Spinal cord (tissue), 10 donors: ENCODE measurements at places on chromosomes 5 and 9. TPM values are rescaled to one million over a fixed set of nuclear protein-coding genes. Genes with fewer than 3 reads are reported as not detected.

DNA sequence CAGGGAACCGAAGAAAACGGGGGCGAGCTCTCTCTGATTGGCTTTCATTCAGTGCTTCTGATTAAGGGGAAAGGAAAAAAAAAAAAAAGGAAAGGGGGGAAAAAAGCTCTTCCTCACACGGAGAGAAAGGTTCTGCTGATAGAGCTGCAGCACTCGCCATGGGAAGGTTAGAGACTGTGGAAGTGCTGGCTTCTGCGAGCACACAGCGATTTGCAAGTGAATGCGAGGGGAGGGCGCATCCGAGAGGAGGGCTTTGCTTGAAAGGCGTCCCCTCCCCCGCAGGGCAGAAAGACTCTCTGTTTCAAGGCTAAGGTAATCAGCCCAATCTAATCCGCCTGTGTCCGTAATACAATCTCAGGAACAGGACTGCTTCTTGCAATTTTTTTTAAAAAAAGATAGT lies at the start of gene CDH10:
Gene CDH10, minus strand, starts transcription at position 218 of the 400 bp plus-strand sequence. CDS start 51,488 bp downstream, outside the sequence.
- peak; percentile 81 for DNase-seq

- no peak for DNase-seq
These were observed 18.4 kb upstream of the RFK start for GRCh38 chr9:76412638-76413037.

DNA sequence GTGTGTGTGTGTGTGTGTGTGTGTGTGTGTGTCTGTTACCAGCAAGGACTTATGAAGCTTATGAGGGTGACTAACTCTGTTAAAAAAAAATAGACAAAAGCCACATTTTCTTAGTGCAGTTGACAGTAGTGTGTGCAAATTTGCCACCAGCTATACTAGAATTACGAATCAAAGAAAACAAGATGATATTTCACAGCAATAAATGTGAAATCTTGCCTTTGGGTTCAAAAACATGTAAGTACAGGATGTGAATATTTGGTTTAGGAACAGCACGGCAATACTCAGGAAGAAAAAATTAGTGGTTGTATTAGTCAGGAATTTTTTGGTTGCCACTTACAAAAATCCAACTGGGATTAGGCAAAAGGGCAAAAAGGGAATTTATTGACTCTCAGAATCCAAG lies 117.4 kb downstream of the NPR3 start:
- DNase-seq, result no peak

GRCh38 chr9:125377584-125378250 lies 116.1 kb downstream of the GAPVD1 start:
- DNase-seq, result no peak

DNA sequence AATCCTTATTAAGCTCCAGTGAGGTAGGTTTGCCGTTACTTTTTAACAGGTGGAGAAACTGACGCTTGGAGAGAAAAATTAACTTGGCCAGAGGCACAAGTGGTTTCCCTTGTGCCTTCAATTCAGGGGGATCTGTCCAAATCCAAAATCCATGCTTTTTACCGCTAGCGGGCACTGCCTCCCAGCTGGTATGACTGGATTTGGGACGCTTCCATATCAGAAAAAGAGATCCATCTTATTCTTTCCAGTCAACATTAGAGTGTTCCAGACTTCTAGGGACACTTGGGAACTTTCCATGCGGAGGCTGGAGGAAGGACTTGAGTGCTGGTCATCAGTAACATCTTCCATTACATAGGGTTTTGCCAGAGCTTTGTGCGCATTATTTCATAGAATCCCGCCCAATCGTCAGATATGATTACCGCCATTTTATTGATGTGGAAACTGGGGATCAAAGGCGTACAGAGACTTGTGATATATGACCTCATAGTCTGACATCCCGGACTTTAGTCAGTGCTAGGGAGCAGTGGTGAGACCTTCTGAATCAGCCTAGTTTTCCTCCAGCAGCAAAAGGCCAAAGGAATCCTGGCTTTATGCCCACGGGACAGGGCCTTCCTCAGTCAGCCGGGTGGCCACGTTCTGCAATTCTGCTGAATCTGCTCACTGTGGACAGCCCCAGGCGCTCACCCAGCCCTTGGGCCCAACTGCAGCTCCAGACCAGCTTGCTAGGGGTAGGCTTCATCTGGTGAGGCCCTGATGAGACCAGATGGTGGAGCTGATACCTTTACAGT lies 1.1 kb upstream of the GNPDA1 start:
- DNase-seq, result no peak

GRCh38 chr5:59955241-59955640 lies 61.7 kb upstream of the PDE4D start:
- peak; percentile 7 for DNase-seq

DNA sequence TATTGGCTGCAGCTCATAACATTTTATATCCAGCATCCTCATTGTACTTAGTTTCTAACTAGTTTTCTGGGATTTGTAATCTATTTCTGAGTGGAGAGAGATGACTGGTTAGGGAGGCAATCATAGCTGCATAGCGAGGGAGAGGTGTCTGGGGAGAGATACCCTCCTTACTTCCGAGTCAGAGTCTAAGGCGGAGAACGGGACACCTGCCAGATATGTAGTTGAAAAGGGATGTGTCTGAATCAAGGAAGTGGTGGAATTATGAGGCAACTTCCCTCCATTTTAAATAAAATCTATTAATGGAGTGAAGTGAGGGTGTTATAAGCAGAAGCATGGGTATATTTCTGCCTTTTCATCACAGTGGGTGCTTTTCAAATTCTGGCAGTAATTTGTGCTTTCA lies 126.5 kb downstream of the MAST4 start:
- no peak for DNase-seq

GRCh38 chr9:116332090-116332489 lies 178.5 kb downstream of the PAPPA start:
- DNase-seq, result no peak

DNA sequence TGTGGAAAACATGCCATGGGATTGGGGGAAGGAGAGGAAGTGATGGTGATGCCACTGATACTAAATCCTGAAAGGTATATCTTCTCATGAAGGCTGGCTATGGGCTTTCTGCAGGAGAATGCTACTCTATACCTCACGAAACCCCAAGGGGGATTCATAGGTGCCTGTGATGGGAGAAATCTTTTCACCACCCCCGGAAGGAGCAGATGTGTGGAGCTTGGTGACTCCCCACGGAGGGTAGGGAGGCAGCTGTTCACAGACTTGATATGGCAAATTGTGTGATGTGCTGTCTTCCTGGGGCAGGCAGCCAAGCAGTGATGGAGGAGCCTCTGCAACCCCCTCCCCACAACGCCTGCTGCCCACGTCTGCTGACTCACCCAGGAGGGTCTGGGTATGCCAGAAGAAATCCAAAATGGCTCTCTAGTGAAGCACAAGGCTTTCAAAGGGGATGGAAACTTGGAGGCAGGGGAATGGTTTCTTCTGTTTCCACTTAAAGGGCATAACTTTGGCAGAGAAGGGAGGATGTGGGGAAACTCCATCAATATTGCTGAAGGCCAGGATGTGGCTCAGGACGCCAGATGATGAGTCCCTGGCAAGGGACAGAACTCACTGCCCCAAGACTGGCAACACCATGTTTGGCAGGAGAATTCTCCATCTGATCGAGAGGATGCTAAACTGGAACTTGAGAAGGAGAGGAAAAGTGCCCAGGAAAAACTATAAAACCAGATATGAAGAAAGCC lies 188.3 kb downstream of the GABBR2 start:
- peak; percentile 63 for DNase-seq

DNA sequence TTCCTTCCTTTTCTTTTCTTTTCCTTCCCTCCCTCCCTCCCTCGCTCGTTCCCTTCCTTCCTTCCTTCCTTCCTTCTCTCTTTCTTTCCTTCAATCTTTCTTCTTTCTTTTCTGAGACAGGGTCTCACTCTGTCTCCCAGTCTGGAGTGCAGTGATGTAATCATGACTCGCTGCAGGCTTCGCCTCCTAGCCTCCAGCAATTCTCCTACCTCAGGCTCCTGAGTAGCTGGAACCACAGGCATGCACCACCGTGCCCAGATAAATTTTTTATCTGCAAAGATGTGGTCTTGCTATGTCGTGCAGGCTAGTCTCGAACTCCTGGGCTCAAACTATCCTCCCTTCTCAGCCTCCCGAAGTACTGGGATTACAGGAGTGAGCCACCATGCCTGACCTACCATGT lies 81.4 kb downstream of the SPATA31C2 start:
- no peak for DNase-seq

DNA sequence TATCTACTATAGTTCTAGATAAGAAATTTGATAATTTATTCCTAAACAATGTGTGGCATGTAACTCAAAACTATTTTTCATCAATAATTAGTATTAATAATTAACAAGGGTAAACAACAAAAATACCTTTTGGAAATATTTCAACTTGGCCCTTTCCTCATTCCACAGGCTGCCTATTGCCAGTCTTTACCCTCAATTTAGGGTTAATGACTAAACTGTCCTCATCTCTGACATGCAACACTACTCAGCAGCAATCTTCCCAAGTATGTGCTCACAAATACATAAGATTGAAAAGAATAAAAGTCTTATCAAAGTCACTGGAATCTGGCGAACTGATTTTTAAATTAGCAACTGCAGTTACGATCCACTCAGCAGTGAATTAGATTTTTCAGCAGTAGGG lies 153.6 kb downstream of the GLIS3 start:
- no peak for DNase-seq

- no peak for DNase-seq
These were observed 78.7 kb downstream of the ACTL7B start for GRCh38 chr9:108776920-108777639.

DNA sequence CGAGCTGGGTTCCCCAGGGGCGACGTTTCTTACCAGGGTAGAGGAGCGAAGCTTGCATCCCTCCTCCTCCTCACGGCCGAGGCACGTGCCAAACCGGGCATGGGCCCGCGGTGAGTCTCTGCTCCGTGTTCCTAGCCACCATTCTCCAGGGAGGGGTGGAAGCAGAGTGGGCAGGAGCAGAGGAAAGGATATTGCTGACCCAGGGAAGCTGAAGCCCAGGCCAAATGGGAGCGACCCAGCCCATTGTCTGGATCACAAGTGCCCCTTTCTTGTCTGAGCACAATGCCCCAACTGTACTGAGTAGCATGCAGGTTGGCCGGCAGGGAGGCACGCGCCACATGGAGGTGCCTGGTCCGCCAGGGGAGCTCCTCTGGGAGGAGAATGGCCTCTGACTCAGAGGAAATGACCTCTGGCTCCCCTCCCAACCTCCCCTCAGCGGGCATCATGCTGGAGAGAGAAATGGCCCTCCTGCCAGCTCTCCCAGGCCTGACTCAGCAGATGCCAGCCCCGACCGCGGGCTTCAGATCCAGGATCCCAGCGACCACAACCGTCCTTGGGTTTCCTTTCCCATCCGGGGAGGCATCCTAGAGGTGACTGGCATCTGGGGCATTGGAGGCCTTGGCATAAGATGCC lies 1.1 kb downstream of the PRR7 start:
- DNase-seq, result peak; percentile 78

DNA sequence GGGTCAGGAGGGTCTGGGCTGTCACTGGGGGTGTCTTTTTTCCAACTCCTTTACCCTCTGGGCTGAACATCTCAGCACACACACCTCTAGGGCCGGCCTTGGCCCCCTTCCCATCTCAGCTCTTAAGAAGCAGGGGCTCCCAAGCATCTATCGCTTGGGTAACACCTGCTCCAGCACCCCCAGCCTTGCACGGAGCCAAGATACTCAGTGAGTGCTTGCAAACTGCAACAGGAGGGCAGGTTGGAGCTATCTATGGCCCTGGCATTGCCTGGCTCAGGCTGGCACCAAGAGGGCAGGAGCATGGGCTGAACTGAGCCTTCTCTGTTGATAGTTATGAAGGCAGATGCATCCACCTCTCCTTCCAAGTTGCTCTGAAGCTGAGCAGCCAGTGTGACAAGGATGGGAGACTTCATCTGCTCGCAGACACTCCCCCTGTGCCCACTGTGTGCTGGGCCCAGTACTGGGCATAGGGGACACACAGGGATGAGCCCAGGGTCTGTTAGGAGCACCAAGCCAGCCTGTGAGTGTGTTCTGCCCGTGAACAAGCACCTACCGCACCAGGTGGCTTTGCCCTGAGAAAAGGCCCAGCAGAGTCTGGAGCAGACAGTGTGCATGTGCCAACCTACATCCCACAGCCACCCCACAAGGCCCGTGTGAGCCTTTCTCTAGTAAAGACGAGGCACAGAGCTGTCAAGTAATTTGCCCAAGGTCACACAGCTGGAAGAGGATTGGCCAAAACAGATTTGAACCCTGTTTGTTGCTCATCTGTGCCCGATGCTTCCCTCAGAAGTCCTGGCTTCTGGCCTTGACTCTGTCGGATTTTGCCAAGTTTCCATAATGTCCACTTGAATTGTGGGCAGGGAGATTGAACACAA lies 58.2 kb downstream of the PHF2 start:
- no peak for DNase-seq

GRCh38 chr9:136170006-136170901 lies 34.7 kb downstream of the LHX3 start:
- peak; percentile 27 for DNase-seq

DNA sequence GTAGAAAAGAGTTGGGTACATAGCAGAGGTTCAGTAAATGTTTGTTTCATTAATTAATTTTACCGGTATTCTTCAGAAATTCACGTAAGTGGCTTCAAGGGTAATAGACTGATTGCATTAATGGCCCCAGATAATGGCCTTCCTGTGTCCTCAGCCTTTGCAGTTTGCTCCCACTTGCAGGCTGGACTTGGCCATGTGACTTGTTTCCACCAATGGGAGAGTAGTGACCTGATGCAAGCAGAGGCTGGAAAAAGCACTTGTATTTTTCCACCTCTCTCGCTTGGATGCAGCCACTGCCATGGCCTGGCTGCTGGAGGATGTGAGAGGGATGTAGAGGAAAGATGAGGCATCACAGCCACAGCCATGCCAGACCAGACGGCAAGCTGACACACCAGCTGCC lies 480.9 kb downstream of the CDK5RAP2 start:
- DNase-seq, result no peak

GRCh38 chr5:27748847-27749246 lies 710.5 kb upstream of the CDH9 start:
- DNase-seq, result no peak

GRCh38 chr5:134410822-134411221 lies 859 bp downstream of the CDKN2AIPNL start:
- DNase-seq, result no peak

- no peak for DNase-seq
These were observed 12.1 kb downstream of the ABCA2 start for GRCh38 chr9:137015976-137016375.

- DNase-seq, result peak; percentile 42
These were observed 232.3 kb upstream of the IRX2 start for GRCh38 chr5:2983583-2984300.

Gene LCN6
- total RNA-seq, result not detected

Gene CCDC107
- 26.6 TPM for total RNA-seq

Gene PTGDS
- total RNA-seq, result 6,990 TPM

Gene FOXI1
- total RNA-seq, result not detected

Gene CDC20B
- 1.9 TPM for total RNA-seq

Gene IFNA17
- not detected for total RNA-seq

Gene ZNF879
- total RNA-seq, result 10.5 TPM

Gene AHRR
- total RNA-seq, result 2.8 TPM

Gene SLC46A2
- 0.30 TPM for total RNA-seq

Gene BRINP1
- total RNA-seq, result 47.2 TPM

Gene WNT8A
- total RNA-seq, result not detected

Gene FAM200C
- 22.8 TPM for total RNA-seq

Gene CDH18
- 90.3 TPM for total RNA-seq

Gene CXCL14
- total RNA-seq, result 13.0 TPM

Gene ASB6
- 12.4 TPM for total RNA-seq

Gene PHYHD1
- 7.8 TPM for total RNA-seq

Gene SPATA31D4
- not detected for total RNA-seq

Gene CNTFR
- total RNA-seq, result 9.6 TPM

Gene SPATA9
- total RNA-seq, result 0.40 TPM

Gene GRPEL2
- 33.4 TPM for total RNA-seq

Gene OR1J2
- total RNA-seq, result not detected

Gene SMIM33
- total RNA-seq, result not detected

Gene ARL10
- 27.2 TPM for total RNA-seq

Gene LHX3
- not detected for total RNA-seq

Gene SLC25A2
- 0.39 TPM for total RNA-seq

Gene SEC24A
- total RNA-seq, result 38.2 TPM
